ENCODE measurements at places on chromosomes 2 and 18. TPM values are rescaled to one million over a fixed set of nuclear protein-coding genes. Genes with fewer than 3 reads are reported as not detected.

The MYO5B gene
- not detected for total RNA-seq

The CBLN2 gene
- not detected for total RNA-seq

The MAP3K19 gene
- total RNA-seq = not detected

The POMC gene
- total RNA-seq = 5.2 TPM

The FAM136A gene
- 45.5 TPM for total RNA-seq

The FRZB gene
- total RNA-seq = not detected

The MRO gene
- not detected for total RNA-seq

The KIF5C gene
- total RNA-seq = 8.6 TPM

The EVX2 gene
- total RNA-seq = not detected

Data from natural killer cell treated with Interleukin-12 subunit alpha and Interleukin-12 subunit beta and Interleukin-15 and Interleukin-18, amount 100 ng/mL, for 72 hours (primary cell).